ENCODE measurements at places on chromosomes 11 and 22.

GRCh38 chr11:60970369-60970774 lies 1.1 kb upstream of the CD6 start:
- peak; percentile 51 for ATAC-seq
- no peak overlapping the region for H3K4me3 ChIP-seq
- no peaks in the 10 kb centered on the region for H3K4me1 ChIP-seq
- H3K27ac ChIP-seq, result no peak overlapping the region

- no peak overlapping the region for H3K27ac ChIP-seq
- H3K36me3 ChIP-seq, result no peaks in the 10 kb centered on the region
- no peaks in the 10 kb centered on the region for H3K4me1 ChIP-seq
- no peak overlapping the region for H3K4me3 ChIP-seq
These were observed 267.5 kb downstream of the SBF2 start for GRCh38 chr11:10026514-10026913.

DNA sequence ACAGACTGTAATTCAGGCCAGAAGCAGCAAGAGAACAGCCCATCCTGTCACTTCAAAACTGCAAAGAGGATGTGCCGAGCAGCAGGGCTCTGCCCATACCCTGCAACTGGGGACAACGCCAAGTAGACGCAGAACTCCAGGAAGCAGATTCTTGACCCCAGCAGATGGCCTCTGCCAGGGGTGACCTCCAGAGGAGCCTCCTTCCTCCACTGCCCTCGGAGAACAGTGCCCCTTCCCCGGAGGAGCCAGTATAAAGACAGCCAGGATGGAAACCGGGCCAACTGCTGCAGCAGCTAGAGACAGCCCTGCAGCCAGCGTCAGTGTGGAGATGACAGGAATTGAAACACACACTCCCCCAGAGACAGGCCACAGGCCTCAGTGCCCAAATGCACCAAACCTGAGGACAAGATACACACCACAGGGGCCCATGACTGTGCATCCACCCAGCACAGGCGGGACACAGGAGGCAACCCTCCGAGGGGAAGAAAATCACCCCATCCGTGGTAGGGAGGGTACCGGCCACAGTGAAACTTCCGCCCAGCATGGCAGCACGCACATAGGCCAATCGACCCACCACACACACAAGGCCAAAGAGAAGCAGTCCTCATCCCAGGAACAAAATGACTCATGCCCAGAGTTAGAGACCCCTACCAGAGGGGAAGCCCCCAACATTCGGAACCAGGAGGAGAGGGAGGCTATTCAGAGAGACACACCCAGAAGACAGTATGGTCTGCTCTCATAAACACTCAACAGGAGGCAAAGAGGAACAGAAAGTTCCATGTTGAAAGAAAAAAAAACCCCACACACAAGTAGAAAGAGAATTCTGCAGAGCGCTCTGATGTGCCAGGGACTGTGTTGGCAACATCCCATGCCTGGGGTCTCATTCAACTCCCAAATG lies 5.6 kb downstream of the AHNAK start:
- no peaks in the 10 kb centered on the region for H3K27me3 ChIP-seq
- ATAC-seq, result no peak
- H3K36me3 ChIP-seq, result peaks cover 14% of the 10 kb centered on the region
- H3K4me1 ChIP-seq, result peaks cover 62% of the 10 kb centered on the region
- peak overlapping the region; percentile 94 for H3K27ac ChIP-seq

DNA sequence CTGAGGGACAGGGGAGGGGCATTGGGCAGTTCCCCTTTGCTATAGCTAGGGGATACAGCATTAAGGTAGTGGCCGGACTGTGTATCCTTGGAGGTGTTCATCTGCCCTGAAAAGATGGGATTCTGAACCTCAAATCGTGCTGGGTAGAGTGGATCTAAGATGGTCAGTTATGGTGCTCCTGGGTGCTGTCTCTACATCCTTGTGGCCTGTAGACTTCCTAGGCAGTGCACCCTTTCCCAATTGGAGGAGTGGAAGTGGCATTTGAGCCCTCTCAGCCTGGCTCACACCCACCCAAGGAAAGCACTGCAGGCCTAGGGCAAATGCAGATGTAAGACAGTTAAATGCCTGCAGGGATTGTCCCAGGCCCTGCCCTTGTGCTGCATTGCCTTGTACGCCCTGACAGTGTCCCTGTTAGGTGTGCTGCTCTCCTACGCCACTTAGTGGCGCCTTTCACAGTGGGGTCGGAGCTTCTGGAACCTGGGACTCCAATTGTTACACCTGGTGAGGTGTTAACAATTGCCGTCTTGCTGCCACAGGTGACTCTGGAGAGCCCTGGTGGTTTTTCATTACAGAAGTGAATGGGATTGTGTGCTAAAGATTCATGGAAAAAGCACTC lies 35.0 kb downstream of the PPFIBP2 start:
- H3K27ac ChIP-seq, result no peak overlapping the region
- no peak overlapping the region for H3K4me3 ChIP-seq
- H3K36me3 ChIP-seq, result no peaks in the 10 kb centered on the region
- ATAC-seq, result no peak
- H3K27me3 ChIP-seq, result no peaks in the 10 kb centered on the region
- no peaks in the 10 kb centered on the region for H3K4me1 ChIP-seq

GRCh38 chr22:35601743-35602615 lies 15.2 kb downstream of the MB start:
- no peak overlapping the region for H3K27ac ChIP-seq
- H3K27me3 ChIP-seq, result no peaks in the 10 kb centered on the region
- ATAC-seq, result peak; percentile 62

DNA sequence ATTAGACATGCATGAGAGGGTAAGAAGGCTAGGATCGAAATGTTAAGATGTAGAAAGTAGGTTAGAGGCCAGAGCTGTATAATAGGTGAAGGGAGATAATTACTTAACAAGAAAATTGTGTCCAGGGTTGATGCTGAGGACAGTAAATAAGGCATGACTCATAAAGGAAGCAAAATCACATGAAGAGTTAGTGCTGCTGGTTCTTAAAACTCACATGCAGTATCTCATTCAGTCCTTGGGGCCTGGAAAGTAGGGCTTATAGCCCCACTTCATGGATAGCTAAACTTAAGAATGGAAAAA lies 130.2 kb downstream of the NCAM1 start:
- ATAC-seq, result no peak
- no peaks in the 10 kb centered on the region for H3K4me1 ChIP-seq
- H3K27ac ChIP-seq, result no peak overlapping the region
- no peak overlapping the region for H3K4me3 ChIP-seq

- peaks cover 2% of the 10 kb centered on the region for H3K4me1 ChIP-seq
- no peak overlapping the region for H3K4me3 ChIP-seq
- no peak overlapping the region for H3K27ac ChIP-seq
These were observed 2.1 kb downstream of the CDC42BPG start for GRCh38 chr11:64842366-64842759.

DNA sequence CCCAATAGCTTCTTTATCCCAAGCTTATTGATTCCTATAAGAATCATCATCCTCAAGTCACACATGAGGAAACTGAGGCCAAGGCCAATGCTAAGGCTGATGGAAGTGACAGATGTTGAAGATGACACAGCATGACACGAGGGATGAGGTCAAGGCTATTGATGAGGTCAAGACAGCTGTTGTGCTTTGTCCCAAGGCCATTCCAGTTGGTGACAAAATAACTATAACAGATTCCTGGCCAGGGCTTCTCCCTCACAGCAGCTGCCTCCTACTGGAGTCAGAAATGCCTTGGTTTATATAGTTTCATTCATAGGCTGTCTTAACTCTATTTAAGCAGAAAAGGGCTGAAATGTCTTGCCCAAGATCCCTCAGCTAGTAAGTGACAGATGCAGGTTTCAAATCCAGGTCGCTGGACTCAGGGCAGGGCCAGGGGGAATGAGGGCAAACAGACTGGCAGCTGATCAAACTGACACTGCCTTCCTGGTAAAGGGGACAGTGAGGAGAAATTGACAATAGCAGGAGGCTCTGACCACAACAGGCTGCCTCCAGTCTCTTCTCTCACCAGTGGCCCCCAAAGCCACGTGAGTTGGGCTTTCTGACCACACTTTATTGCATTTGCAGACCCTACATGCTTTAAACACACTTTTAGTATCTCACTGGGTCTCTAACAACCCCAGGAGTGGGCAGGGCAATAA lies 16.5 kb downstream of the MIF start:
- no peaks in the 10 kb centered on the region for H3K4me1 ChIP-seq
- H3K4me3 ChIP-seq, result no peak overlapping the region
- no peaks in the 10 kb centered on the region for H3K36me3 ChIP-seq
- no peak overlapping the region for H3K27ac ChIP-seq
- H3K27me3 ChIP-seq, result no peaks in the 10 kb centered on the region
- ATAC-seq, result no peak

- peak within 1 kb of the TSS; percentile 94 for H3K27ac ChIP-seq
- peak; percentile 88 for ATAC-seq
- peaks cover 7% of the 10 kb centered on the region for H3K4me1 ChIP-seq
- H3K4me3 ChIP-seq, result peak within 1 kb of the TSS; percentile 100
These were observed at the start of gene CTTN for GRCh38 chr11:70397983-70398833. TSS of gene CTTN (plus strand) at chr11:70398529. CDS start at chr11:70407298, 8,769 bp downstream.

DNA sequence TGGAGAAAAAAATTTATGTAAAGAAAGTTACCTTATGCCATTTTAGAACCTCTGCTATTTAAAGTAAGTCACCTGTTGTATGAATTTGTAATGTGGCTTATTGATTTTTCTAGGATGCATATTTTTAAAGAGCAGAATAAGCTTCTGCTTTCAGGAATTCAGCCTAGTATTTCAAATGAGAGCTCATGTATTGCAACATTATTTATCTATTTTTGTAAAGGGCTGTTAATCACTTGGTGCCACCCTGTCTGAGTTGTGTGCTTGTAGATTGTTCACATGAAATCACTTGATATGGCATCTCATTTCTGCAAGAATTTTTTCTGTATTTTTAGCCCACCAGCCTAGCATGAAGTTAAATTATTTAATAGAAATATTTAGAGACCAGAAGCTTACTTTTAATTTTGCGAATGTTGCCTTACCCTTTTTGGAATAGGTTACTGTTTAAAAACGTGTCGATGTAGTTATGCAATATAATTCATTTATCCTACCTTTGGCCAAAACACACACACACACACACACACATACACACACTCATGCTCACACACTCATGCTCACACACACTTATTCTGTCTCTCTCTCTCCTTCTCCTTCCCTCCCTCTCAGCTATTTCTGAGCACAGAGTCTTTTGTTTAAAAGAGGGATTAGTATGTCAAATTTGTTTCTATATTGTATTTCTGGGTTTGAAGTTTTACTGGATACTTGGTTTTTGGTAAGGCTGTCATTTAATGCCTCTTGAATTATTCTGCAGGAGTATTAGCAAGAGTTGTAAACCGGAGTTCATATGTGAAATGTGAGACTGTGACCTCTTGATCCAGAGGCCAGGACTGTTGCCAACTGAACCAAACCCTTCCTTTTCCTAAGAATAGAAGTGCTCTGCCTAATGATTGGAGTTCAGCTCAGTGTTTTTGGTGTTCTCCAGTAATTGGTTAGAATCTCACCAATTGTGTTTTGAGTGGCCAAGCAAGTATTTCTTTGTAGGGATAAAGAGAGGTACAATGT lies 34.4 kb downstream of the YAP1 start:
- no peak overlapping the region for H3K4me3 ChIP-seq
- H3K36me3 ChIP-seq, result no peaks in the 10 kb centered on the region
- H3K4me1 ChIP-seq, result peaks cover 31% of the 10 kb centered on the region
- peak; percentile 60 for ATAC-seq
- no peaks in the 10 kb centered on the region for H3K27me3 ChIP-seq

DNA sequence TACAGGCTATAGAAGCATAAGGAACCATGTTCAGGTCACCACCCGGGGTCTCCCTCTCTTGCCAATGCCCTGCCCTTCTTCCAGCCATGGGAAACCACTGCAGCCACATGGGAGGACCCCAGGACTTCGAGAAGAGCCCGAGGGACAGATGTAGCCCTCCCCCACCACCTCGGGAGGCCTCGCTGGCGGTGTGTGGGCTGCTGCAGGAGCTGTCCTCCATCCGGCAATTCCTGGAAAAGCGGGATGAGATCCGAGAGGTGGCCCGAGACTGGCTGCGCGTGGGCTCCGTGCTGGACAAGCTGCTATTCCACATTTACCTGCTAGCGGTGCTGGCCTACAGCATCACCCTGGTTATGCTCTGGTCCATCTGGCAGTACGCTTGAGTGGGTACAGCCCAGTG lies 14.5 kb downstream of the HTR3A start:
- H3K4me1 ChIP-seq, result no peaks in the 10 kb centered on the region
- no peak overlapping the region for H3K27ac ChIP-seq
- H3K36me3 ChIP-seq, result no peaks in the 10 kb centered on the region
- ATAC-seq, result no peak

GRCh38 chr11:117684731-117685130 lies 112.3 kb downstream of the DSCAML1 start:
- peaks cover 4% of the 10 kb centered on the region for H3K27me3 ChIP-seq
- H3K27ac ChIP-seq, result no peak overlapping the region
- H3K4me1 ChIP-seq, result no peaks in the 10 kb centered on the region
- H3K4me3 ChIP-seq, result no peak overlapping the region
- ATAC-seq, result no peak
- H3K36me3 ChIP-seq, result no peaks in the 10 kb centered on the region

- H3K4me1 ChIP-seq, result no peaks in the 10 kb centered on the region
- no peak overlapping the region for H3K27ac ChIP-seq
- H3K4me3 ChIP-seq, result no peak overlapping the region
These were observed 25.0 kb upstream of the GAL start for GRCh38 chr11:68659158-68659921.

- H3K4me3 ChIP-seq, result no peak overlapping the region
- no peak overlapping the region for H3K27ac ChIP-seq
- no peaks in the 10 kb centered on the region for H3K4me1 ChIP-seq
- no peaks in the 10 kb centered on the region for H3K36me3 ChIP-seq
These were observed 168.9 kb downstream of the MIAT start for GRCh38 chr22:26825960-26826935.

- ATAC-seq, result no peak
- H3K4me3 ChIP-seq, result no peak overlapping the region
- peaks cover 14% of the 10 kb centered on the region for H3K4me1 ChIP-seq
- H3K36me3 ChIP-seq, result no peaks in the 10 kb centered on the region
- no peaks in the 10 kb centered on the region for H3K27me3 ChIP-seq
These were observed 313.1 kb upstream of the PITPNB start for GRCh38 chr22:28232204-28232603.

- peak overlapping the region; percentile 2 for H3K27ac ChIP-seq
- H3K27me3 ChIP-seq, result no peaks in the 10 kb centered on the region
- H3K36me3 ChIP-seq, result peaks cover 56% of the 10 kb centered on the region
- ATAC-seq, result no peak
These were observed 4.6 kb downstream of the C11orf24 start for GRCh38 chr11:68266936-68267880.

GRCh38 chr11:121456816-121457431 lies 4.2 kb upstream of the SORL1-AS1 start:
- no peaks in the 10 kb centered on the region for H3K4me1 ChIP-seq
- no peaks in the 10 kb centered on the region for H3K27me3 ChIP-seq
- H3K36me3 ChIP-seq, result no peaks in the 10 kb centered on the region
- H3K4me3 ChIP-seq, result no peak overlapping the region
- no peak overlapping the region for H3K27ac ChIP-seq

GRCh38 chr22:22042009-22042408 lies 59.4 kb upstream of the TOP3B start:
- no peak overlapping the region for H3K27ac ChIP-seq
- H3K27me3 ChIP-seq, result no peaks in the 10 kb centered on the region
- no peak overlapping the region for H3K4me3 ChIP-seq
- no peaks in the 10 kb centered on the region for H3K36me3 ChIP-seq
- no peaks in the 10 kb centered on the region for H3K4me1 ChIP-seq
- ATAC-seq, result no peak

- H3K4me1 ChIP-seq, result no peaks in the 10 kb centered on the region
- no peaks in the 10 kb centered on the region for H3K27me3 ChIP-seq
- no peak overlapping the region for H3K4me3 ChIP-seq
These were observed 115.3 kb upstream of the SESN3 start for GRCh38 chr11:95346265-95346664.

- no peak overlapping the region for H3K27ac ChIP-seq
- no peak overlapping the region for H3K4me3 ChIP-seq
- no peak for ATAC-seq
- no peaks in the 10 kb centered on the region for H3K4me1 ChIP-seq
- no peaks in the 10 kb centered on the region for H3K27me3 ChIP-seq
These were observed 43.6 kb downstream of the PPARA start for GRCh38 chr22:46193898-46194310.
